ENCODE measurements at places on chromosomes 7 and 10.

DNA sequence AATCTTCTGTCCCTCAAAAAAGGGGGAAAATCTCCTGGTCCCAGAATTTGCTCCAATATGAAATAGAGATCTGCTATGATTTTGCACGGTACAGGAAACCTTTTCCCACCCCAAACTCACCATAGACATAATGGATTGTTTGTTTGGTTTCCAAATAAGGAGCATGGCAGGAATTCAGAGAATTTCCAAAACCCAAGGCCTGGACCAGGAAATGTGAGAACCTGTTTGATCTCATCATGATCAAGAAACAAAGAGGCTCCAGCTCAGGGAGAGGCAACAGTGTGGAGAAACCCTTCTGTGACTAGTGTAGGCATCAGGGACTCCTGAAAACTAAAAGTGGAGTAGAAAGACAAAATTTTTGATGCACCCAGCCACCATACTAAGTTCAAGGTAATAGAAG, 1548.1 kb upstream of the LRRTM3 start:
- no peak for DNase-seq

GRCh38 chr10:72251635-72252034, 22.1 kb upstream of the DDIT4 start:
- DNase-seq, result no peak

DNA sequence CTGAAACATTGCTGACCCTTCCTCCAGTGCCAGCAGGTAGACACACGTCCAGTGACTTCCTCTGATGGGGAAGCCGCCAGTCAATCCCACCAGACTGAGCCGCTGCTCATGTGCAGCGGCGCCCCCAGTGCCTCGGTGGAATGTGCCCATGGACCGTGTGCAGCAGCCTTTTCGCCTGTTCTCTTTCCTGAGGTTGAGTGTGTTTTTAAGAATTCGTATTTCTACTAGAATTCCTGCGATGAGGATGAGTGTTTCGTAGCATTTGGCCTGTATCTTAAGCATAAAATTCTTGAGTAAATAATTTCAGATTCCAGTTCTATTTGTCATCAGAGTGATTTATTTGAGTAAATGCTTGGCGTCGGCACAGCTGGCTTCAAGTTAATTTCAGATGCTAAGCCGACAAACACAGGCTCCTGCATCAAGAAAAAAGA, 35.4 kb downstream of the BNIP3 start:
- DNase-seq, result no peak

GRCh38 chr10:59432207-59432900, 70.0 kb upstream of the FAM13C start:
- DNase-seq, result no peak

DNA sequence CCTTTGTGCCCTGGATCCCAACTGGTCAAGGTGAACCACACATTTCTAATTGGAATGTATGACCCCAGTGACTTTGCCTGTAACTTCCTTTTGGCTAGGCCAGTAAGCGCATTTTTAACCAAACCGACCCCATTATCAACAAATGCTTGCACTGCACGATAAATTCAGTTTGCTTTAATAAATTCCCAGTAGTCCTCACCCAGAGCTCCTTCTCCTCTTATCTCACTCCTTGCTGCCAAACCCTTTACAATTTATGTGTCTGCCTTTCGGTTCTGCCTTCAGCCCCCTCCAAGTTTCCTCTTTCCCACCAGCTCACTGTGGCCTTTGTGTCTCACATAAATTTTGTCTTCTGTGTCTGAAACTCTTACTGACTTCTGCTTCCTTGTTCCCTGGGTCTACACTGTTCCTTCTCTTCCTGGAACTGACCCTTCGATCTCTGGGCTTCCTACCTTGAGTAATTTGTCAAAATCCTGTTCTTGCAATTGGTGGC, 59.0 kb downstream of the TBXAS1 start:
- no peak for DNase-seq

All from nephron progenitor cell (in vitro differentiated cells).